Left lung (tissue), 14 donors: ENCODE measurements at places on chromosomes 1 and 21. TPM values are rescaled to one million over a fixed set of nuclear protein-coding genes. Genes with fewer than 3 reads are reported as not detected.

GRCh38 chr1:244065063-244065793 lies 14.1 kb downstream of the ZBTB18 start:
- DNase-seq = no peak

DNA sequence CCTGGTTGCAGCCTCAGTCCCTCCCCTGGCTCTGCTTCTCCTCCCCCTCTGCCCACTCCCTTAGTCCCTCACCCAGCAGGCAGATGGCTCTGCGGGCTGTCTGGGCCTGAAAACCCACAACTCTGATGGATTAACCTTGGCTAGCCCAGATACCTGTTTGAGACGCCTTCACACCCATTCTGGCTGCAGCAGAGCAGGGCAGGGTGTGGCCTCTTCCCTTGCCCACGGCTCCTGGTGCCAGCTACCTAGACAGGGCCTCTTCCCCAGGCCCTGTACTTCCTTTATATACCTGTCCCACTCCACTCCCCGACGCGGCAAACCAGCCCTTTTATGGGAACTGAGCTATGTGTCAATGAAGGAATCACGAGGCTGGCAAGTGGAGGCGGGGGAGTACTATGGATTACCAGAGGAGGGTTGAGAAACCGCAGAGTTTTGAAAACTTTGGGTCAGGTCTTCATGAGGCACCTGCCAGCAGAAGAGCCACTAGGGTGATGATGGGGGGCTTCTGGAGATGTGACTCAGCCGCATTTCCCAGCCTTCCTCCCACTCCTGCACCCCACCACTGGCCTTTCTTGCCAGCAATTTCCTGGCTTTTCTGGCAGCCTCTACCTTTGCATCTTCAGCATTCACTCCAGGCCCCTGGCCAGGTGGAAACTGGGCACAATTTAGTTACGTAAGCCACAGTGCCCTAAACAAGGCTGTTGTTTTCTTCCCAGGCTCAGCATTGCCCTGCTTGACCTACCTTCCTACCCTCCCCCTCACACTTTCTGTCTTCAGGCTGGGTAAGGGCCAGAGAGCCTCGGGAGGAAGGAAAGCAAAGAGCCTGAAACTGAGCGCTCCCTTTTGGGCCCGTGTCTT lies at the start of gene CHI3L1:
CHI3L1 (minus strand) TSS at position 259 of the 858 bp plus-strand sequence; CDS start at position 178, 81 bp downstream.
- DNase-seq = peak; percentile 77

AJAP1 gene
- total RNA-seq = 0.79 TPM

DNA sequence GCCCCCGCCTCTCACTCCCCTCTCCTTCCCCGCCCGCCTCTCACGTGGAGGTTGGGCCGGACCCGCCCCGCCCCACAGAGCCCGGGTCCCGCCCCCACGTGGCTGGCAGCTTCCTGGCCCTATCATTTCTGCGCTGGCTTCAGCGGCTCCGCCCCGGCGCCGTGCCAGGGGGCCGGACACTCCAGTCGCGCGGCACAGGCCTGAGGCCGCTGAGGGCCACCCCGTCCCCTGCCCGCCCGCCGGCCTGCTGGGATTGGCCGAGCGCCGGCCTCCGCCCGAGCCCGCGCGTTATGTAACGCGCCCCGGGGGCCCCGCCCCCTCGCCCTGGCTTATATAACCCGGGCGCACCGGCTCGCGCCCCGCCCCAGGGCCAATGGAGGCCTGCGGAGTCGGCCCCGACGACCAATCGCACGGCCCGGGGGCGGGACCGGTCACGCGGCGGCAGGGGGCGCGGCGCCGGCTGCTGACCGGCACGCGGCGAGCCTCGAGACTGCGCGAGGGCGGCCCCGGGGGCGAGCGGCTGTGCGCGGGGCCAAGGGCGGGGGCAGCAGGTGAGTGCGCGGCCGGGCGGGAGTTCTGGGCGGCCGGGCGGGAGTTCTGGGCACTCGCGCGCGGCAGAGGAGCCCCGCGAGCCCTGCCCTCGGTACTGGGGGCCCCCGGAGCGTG lies at the start of gene PER3:
PER3 (plus strand) TSS at position 466 of the 666 bp plus-strand sequence. CDS start 587 bp downstream, outside the sequence.
- peak; percentile 96 for DNase-seq

DNA sequence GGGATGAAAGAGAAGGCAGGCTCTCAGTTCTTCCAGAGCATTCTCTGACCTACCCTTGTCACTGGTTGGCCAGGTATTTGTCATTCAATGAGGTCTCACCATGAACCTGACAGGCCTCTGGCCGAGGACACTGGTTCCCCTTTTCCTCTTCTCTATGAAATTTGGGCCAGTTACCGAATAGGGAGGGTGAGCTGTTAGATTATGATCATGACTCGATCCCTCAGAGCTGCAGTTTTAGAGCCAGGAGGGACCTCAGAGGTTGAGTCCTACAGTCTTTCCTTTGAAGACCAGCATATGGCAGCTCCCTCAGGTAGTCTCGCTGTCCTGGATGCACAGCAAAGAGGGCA lies 29.5 kb upstream of the CLSTN1 start:
- DNase-seq = no peak

GRCh38 chr1:237171454-237172117 lies 129.6 kb downstream of the RYR2 start:
- DNase-seq = no peak

GRCh38 chr1:209490013-209490412 lies 93.5 kb upstream of the CAMK1G start:
- DNase-seq = no peak
